ENCODE measurements at places on chromosomes 2 and 18.

DNA sequence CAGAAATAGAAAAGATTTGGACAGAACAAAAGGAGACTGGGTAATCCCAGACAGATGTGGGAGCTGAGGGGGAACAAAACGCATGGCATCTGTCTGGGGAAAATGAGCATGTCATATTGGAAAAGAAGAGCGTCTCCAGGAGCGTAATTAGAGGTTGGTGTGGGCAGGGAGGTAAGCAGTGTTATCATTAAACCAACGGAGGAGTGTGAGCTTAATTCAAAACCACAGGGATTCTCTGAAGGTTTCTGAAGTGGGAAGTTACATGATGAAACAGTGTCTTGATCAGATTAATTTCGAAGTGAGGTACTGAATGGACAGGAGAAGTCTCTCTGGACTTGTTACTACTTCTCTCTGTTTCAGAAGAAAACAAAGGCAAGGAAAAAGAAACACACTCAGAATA is 53.3 kb downstream of the DTNB start:
- no peak for DNase-seq

DNA sequence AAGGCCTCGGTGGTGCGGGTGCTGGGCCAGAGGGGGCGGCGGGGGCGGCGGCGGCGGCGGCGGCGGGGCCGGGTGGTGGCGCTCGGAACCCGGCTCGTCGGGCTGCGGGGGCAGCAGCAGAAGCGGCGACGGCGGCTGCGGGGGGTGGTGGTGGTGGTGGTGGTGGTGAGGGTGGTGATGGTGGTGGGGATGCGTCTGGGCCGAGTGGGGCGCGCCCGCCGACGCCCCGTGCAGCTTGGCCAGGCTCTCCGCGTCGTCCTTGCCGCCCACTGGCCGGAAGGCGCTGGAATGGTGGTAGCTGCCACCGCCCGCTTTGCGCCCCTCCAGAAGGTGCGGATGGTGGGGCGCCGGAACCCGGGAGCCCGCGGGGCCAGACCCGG is 4.4 kb downstream of the SKOR2 start:
- DNase-seq: no peak

- no peak for DNase-seq
Observed at GRCh38 chr2:95375532-95376150, 26.9 kb upstream of the FAHD2A start.

DNA sequence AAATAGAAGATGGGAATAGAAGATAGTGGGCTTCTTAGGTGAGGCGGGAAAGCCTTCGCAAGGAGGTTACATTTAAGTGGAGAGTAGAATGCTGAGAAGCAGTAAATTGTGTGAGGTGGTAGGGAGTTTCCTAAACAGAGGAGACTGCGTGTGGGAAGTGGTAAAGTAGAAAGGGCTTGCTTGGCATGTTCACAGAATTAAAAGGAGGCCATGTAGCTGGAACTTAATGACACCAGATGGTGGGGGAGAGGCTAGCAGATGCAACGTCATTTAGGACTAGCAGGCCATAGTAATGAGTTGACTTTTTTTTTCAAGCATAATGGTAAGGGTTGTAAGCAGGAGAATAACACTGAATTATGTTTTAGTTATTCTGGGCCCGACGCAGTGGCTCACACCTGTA is 13.0 kb upstream of the RTN4 start:
- DNase-seq: no peak

DNA sequence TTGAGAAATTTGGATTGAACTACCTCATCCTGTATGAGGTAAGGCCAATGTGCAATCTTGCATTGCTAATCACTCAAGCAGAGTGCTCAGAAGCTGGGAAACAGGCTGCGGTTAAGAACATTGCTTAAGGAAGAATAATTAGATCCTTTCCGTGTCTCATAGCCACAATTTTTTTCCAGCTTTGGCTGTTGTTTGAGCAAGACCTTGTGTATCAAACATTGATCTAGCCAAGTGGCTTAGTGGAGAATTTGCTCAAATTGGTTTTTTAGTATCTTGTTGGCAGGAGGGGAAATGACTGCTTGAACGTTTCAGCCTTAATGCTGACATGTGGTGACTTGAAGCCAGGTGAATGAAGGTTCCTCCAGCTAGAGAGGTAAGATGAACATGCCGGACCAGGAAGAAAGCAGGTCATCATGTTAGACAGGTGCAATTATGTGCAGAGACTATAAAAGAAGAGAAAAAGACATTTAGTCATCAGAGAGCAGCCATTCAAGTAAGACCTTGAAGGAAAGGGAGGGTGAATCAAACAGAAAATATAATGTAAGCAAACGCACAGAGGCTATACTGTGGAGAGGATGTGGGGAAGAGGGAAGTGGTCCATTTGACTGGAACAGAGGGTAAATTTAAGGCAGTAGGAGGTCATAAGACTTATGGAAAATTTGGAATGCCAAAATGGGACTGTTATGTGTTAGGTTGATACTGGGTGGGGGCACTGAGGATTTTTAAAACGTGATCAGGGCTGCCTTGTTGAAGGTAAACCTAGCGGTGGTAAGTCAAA is 98.9 kb upstream of the CYP1B1 start:
- no peak for DNase-seq

DNA sequence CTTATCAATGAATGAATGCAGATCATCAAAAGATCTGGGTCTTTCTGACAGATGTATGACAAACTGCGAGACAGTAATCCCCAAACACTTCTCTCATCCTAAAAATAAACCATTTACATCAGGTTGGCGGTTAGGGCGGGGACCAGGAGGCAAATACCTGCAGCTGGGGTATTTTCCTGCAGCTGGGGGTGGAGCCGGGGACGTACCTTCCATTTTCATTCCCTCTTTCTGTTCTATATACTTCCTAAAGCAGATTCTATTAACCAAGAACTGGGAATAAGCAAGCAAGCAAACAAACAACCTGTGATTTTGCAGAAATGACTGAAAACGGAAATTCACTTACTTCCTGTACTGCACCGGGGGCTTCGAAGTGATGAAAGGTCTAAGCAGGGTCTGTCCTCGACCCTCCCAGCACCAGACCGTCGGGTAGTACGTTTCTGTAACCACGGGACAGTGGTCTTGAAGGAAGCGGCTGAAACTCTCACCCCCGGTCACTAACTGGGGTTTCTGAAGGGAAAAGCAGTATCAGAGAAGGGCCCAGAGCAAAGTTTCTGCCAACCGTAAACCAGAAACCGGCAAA is 1.2 kb downstream of the ABHD3 start:
- no peak for DNase-seq

- no peak for DNase-seq
Observed at GRCh38 chr2:47147021-47147420, 8.1 kb downstream of the STPG4 start.
